ENCODE measurements at places on chromosomes 1 and 21.

GRCh38 chr1:209587789-209588188 is 4.3 kb downstream of the CAMK1G start:
- no peak for DNase-seq

DNA sequence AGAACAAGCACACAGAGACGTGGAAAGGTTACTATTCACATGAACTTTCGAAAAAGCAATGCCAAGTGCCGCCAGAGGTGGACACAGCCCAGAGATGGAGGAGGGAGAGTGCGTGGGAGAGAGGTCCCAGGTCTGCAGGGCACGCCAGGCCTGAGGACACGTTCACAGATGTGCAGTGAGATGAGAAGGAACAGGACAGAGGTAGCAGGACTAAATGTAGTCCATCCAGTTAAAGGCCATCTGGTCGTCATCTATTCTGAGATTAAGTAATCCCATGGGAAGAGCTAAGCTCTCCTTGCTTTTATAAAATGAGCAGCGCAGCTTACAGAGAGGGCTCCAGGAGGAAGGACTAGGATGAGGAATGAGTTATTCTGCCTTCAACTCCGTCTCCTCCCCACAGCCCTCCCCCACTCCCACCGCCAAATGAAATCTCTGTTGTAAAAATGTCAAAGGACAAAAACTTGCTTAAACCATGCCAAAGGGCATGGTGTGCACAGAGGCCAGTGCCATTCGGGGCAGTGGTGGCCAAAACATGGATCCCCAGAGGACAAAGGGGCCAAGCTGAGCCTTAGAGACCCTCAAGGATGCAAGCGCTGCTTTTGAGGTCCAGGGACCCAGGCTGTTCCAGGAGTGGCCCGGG is 85.4 kb upstream of the SLC25A33 start:
- DNase-seq = no peak

DNA sequence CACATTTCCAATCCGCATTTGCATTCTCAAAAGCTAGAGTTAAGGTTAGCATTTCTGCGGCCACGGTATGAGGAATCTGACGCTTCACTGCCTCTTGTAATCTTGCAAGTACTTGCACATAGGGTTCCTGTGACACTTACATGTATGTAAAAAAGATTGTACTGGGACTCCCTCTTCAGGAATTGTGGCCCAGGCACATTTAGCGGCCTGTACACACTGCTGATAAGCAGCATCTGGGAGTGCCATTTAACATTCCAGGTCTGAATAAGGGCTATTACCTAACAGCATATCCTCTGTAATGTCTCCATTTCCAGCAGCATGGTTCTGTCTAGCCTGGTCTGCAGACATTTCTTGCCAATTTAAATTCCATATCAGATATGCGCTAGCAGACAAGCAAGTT is 75.7 kb downstream of the AXDND1 start:
- DNase-seq = no peak

- DNase-seq = no peak
These were observed 43.7 kb downstream of the BACH1 start for GRCh38 chr21:29342363-29342957.

- peak; percentile 71 for DNase-seq
These were observed 29.6 kb downstream of the CXADR start for GRCh38 chr21:17542371-17543011.

Measured in NCI-H1417 (cell line).